ENCODE measurements at places on chromosomes 5 and 9.

DNA sequence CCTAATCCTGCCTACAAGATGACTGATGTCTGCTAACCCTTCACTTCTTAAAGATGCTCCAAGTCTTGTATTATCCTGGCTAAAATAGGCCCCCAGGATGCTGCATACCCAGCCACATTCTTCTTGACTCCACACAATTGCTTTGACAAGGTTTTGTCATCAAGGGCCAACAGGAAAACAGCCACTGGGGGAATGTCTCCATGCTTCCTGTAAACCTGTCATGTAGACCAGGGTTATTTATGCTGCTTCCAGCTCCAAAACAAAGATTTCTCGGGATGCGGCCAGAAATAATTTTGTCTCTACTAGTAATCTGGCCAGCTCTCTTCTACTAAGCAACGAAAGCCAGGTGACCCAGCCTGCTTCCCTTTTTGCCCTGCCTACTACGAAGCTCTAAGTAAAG, 53.8 kb downstream of the SHB start:
- DNase-seq = no peak

DNA sequence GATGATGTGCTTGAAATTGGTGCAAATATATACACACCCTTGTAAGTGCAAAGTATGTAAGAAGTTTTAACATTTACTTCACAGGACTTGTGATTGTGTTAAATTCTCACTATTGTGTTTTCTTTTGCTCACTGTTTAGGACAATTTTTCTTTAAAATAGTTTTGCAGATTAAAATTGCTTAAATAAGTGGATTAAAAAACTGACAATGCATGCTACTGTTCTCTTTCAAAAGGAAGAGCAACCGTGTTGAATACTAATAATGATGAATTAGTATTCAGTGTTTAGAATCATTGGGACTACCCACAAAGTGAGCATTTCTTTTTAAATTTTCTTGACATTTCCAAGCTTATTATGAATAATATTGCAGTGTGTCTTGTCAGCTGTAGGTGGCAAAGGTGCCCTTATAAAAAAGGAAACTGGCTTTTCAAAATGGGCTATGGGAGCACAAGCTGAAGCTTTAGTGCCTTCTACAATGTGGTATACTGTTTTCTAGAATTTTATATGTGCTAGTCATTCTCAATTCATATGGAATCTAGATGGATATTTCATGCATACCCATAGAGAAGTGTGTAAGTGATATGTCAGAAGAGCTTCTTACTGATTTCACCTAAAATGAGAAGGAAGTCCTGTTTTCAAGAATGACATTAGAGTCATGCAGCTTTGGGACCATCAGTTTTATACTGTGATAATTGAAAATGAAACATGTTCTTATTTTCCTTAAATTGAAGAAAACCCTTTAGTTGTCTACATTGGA, 35.4 kb downstream of the SREK1 start:
- DNase-seq = no peak

- no peak for DNase-seq
These were observed 48.2 kb downstream of the DBH start for GRCh38 chr9:133684121-133684935.

DNA sequence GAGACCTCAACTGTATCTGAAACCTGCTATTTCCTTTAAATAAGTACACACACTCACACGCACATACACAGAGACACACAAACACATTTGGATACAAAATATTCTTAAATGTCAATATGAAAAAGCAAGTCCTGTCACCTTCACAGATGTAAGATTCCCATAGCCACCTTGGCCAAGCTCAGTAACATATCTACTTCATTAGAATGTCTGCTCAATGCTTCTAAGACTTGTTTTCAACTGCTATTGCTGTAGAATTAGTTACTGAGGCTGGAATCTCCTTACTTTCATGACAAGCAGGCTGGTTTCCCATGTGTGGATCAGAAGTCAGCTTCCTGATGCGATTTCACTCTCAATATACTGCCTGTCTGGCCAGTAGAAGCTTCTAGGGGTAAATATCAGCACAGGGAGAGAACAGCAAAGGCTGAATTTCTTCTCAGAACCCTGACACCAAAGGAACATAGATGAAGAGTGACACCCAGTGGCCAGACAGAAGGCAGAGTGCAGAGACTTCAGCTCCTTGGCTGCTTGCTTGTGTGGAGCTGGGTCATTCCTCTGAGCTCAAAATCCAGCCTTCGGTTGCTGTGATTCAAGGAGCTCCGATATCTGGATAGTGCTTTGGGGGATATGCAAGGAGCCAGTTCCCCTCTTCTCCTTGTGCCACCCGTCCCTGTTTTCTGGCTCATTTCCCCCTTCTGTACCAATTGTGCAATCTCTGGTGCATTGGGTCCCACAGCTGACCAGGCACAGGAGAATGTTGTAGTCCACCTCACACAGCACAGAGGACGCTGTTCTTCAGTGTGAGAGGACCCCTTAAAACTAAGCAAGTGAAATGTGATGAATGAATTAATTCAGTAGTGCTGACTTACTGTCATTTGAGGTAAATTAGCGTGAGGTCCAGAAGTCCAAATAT, 26.6 kb upstream of the ABLIM3 start:
- peak; percentile 82 for DNase-seq

DNA sequence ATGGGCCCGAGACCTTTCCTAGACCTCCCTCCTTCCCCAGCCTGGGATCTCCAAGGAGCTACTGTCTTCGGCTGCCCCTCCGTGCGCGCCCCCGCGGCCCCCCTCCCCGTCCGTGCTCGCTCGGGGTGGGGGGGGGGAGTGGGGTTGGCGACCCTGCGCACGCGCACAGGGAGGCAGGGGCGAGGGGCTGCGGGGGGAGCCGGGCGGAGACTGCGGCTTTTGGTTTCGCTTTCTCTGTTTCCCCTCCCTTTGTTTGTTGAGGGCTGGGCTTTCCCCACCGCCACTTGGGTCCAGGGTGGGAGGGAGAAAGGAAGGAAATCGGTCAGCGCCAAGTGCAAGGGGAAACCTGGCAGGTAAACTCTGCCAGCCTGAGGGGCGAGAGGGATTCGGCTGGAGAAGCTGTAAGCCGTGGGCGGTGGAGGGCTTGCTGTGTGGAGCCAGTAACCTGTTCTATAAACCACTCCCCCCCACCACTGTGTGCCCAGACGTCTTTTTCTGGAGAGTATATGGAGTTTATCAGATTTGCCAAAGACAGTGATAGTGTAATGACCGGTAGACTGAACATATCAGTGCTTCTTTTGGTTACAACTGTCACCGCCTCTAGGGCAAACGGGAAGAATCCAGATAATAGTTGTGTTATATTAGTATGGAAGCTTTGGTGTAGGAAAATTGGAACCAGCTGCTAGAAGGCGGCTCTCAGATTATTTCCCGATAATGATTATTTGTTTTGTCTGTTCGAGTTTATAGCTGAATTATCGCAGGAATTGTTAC, 684 bp downstream of the DNAJA1 start:
- DNase-seq = peak; percentile 79

DNA sequence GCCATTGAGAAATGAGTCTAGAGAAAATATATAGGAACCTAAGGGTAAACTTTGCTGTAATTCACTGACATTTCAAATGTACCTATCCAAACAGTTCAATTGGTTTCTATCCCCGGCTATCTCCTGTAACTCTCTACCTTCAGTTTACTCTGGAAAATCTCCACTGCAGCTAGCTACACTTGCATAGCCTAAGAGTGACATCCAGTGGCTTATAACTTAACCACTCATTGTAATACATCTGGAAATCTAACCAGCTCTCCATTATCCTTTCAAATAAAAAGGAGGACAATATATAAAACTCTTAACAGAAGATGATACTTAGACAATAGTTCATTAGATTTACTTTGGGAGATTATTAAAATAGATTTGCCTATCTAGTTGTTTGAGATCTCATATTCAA, 35.3 kb upstream of the SPDL1 start:
- DNase-seq = peak; percentile 26

GRCh38 chr5:59684388-59685190, 208.9 kb downstream of the PDE4D start:
- no peak for DNase-seq

- no peak for DNase-seq
These were observed 180.5 kb downstream of the FBXL7 start for GRCh38 chr5:15680455-15680854.

DNA sequence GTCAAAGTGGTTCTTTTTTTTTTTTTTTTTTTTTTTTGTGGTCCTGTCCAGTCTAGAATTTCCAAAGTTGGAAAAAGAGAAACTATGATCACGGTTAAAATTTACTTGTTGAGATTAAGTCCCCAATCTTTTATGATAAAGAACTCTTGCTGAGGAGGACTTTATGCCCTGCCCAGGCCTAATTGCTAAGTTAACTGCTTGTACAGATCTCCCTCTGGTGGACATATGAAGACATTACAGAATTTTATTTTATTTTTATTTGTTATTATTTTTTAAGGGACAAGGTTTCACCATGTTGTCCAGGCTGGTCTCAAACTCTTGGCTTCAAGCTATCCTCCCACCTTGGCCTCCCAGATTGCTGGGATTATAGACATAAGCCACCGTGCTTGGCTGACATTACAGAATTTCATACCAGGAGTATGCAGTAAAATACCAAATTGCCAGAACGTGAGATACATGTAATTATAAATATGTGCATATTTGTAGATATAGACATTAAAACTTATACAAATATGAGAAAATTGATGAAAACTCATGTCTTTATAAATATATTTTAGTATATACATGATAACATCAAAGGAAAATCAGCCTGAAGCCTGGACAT, 91.2 kb downstream of the RFK start:
- peak; percentile 70 for DNase-seq

DNA sequence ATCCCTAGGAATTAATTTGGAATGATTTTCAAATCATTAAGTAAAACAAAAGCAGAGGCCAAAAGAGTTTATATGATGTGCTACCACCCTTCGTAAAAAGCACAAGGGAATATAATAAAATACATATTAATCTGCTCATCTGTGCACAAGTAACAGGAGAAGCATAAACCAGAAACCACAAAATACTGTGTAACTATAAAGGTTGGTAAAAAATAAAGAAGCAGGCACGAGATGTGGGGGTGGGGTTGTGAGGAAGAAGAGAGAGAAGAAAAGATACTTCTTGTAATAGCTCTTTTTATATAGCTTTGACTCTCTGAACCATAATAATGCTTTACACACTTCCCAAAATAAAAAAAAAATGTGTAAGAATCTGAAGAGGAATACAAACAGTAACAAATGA, 214.9 kb upstream of the EFNA5 start:
- no peak for DNase-seq

DNA sequence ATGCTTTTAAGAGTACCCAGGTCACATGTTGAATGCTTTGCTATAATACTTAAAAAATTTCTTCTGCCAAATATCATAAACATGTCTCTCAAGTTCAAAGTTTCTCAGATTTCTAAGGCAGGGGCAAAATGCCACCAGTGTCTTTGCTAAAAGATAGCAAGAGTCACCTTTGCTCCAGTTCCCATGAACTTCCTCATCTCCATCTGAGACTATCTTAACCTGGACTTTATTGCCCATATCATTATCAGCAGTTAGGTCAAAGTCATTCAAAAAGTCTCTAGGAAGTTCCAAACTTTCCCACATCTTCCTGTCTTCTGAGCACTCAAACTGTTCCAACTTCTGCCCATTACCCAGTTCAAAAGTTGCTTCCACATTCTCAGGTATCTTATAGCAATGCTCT, 307.6 kb upstream of the TNC start:
- DNase-seq = no peak

DNA sequence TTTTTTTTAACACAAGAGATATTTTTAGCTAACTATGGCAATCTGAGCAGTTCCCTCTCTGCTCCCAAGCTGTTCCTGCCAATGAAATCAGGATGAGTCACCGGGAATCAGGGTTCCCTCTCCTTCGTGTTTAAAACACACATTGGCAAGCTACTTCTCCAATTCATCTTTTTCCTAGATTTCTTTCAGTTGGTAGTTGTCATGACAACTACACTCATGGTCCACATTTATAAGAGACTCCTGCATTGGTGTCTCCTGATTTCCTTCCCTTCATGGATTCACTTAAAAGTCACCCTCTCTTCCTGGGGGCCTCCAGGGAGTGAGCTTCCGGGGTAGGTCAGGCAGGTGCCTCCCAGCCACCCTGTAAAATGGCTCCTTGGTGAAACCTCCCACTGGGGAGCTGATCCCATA, 72.3 kb upstream of the NIPAL4 start:
- DNase-seq = peak; percentile 65

GRCh38 chr9:108586471-108587139, 269.2 kb downstream of the ACTL7B start:
- no peak for DNase-seq

- peak; percentile 94 for DNase-seq
These were observed 201.7 kb downstream of the PAPPA start for GRCh38 chr9:116355153-116355921.

- DNase-seq = no peak
These were observed 284.5 kb downstream of the SPATA31D1 start for GRCh38 chr9:82273121-82273520.

DNA sequence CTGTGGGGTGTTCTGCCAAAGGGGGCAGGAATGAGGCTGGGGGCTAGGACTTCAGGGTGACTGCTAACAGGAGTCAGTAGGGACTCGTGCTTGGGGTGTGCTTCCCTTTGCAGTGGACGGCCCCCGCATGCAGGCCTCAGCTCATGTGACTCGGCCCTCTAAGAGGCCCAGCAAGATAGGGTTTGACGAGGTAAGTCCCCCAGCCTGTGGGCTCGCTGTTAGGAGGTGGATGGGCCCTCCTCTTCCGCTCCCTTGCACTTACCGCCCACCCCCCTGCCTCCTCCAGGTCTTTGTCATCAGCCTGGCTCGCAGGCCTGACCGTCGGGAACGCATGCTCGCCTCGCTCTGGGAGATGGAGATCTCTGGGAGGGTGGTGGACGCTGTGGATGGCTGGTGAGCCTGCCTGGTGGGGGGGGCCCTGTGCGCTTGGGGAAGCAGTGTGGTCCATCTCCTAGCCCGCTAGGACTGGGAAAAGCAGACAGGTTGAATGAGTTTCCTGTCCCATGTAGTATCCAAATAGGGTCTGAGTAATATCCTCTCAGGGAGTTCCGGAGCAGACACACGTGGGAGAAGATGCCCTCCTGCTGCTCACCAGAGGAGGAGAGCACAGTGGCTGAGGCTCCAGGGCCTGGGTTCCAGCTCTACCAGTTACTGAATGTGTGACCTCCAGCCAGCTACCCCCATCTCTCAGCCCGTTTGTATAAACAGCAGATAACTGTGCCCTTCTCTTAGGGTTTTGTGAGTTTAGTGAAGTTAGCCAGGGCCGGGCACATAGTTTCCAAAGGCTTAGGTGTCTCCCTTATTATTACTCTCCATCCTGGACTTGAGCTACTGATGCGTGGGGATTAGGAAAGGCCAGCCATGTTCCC, 8.2 kb downstream of the CERCAM start:
- DNase-seq = no peak

- DNase-seq = no peak
These were observed 780.0 kb downstream of the SEMA5A start for GRCh38 chr5:8765886-8766285.

Data from DMS53 (cell line).